Effector CD8-positive, alpha-beta T cell (primary cell): ENCODE measurements at places on chromosomes 2 and 18.
A peak's percentile ranks its signal among the peaks of the same experiment; 100 is the strongest.

DNA sequence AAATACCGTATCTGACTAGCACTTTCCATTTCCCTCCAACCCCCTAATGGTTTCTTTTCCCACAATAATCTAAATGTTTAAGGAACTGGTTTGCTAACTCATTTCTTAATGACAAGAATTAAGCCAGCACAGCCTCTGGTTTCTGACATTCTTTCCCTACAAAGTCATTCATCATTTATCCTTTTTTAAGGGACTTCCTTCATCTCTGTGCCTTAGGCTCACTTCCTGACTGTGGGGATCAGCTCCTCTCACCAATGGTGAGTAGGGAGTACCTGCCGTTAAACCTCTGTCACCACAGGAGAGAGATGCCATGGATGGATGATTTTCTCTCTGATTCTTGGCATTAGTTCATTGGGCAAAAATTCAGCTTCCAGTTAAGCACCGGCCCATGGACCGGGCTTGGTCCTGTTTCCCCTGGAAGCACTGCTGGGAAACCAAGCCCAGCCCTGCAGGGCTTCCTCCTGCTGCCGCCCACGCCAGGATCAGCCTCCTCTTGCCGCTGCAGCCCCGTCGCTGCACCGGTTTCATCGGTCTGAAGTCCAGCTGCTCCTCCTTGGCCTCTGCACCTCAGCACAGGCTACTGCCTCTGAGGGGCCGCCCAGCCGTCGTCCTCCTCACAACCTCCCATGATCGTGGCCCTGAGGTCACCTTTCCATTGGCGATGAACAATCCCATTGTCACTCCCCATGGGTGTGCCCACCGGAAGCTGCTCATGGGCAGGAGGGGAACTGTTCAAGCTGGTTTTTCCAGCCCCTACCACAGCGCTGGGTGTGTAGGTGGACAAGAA, 64.0 kb upstream of the ZNF516 start:
- no peak for DNase-seq

DNA sequence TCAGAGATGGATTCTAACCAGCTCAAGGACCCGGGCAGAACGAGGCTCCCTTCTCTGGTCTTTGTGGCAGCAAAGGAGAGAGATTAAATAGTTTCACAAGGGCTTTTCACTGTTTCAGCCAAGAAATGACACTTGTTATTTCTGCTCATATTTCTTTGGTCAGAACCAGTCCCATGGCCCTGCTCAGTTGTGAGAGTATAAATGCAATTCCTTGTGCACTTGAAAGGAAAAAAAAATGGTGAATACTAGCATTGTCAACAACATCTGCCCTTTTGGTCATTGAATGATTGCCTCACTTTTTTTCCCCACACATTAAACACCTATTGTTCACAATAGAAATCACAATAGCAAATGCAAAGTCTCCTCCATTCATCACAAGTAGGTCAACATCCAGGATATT, 104.4 kb downstream of the RDH14 start:
- DNase-seq, result no peak

GRCh38 chr2:112813280-112813966, 23.2 kb downstream of the IL1B start:
- no peak for DNase-seq

DNA sequence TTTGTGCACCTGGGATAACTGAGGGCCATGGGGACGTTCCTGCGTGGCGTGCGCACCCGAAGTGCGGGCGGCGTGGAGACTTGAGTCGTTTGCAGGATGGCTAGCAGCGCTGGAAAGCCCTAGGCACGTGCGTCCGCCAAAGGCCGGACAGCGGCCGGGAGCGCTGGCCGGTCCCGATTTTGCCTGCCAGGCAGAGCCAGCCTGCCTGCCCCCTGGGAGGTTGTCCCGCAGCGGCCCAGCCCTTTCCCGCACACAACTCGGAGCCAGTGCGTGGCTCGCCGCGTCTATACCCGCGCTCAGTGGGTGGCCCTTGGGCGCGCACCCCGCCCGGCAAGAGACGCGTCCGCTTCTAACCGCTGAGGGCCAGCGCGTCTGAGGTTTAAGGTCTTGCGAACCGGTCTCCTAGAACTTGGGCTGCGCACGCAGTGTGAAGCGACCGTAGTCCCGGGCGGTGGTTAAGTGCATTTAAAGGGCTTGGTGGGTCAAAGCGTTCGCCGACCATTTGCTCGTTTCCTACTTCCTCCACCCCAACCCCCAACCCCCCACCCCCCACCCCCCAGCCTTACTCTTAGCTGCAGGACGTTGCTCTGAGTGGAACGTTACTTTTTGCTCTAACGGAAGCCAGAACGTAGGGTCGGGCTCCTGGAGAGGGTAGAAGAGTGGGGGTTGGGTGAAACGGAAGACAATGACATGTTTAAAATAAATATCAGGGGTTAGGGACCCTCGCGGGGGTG, 627 bp downstream of the CDCA7 start:
- DNase-seq, result no peak

DNA sequence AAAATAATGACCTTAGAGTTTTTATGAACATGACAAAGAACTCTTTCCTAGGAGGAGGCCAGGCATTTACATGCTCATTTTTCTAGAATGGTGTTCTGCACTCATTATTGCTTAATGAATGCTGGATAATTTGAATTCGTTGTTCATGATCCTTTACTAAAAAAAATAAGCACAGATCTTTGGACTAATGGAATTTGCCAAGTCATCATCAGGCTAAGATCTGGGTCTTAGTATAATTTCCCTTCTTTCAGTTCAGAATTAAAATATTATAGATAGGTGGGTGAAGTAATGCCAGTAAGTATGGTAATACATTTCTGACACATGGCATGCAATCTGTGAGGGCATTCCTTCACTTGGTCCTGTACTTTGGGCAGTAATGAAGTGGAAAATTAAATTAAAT, 143.8 kb upstream of the AQP4 start:
- DNase-seq, result no peak

DNA sequence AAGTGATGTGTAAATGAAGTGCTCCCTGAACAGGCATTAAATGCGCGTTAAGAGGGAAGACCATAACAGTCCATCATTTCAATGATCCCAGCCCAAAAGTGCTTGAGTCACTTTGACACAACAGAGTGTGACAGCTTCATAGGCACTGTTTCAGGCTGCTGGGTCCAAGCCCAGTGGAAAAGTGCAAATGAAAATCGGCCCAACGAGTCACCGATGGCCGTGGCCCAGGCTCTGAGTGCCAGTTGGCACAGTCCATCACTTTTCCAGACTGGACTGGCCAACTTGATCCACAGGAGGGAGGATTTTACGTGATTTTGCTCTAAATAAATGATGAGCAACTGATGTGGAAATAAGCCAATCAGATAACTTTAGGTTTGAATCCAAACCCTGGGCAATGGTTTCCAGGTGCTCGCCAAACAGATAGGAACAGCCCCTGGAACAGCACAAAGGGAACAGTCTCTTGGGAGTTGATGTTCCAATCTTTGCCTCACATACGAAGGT, 114.0 kb downstream of the SP3 start:
- DNase-seq, result no peak

- DNase-seq, result no peak
These were observed 21.5 kb upstream of the CDKL4 start for GRCh38 chr2:39265315-39265714.

GRCh38 chr18:7207366-7207915, 23.4 kb upstream of the LRRC30 start:
- DNase-seq, result no peak

DNA sequence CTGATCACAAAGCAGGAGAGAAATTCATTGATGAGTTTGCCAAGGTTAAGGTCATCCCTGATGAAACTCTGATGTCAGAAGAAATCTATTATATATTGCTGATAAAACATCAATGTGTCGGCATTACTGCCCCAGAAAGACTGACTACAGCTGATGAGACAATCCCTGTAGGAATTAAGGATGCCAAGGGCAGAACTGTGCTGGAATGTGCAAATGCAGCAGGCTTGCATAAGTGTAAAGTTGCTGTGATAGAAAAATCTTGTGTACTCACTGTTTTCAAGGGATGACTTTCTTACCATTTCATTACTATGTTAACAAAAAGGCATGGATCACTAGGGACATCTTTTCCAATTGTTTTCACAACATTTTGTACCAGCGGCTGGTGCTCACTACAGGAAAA, 19.7 kb upstream of the MARCO start:
- DNase-seq, result no peak

- no peak for DNase-seq
These were observed 95.1 kb upstream of the SERPINE2 start for GRCh38 chr2:224134003-224134734.

GRCh38 chr2:241844066-241844728, 14.5 kb downstream of the PDCD1 start:
- DNase-seq, result peak; percentile 33

GRCh38 chr2:11556101-11556806, 22.4 kb downstream of the GREB1 start:
- DNase-seq, result no peak

DNA sequence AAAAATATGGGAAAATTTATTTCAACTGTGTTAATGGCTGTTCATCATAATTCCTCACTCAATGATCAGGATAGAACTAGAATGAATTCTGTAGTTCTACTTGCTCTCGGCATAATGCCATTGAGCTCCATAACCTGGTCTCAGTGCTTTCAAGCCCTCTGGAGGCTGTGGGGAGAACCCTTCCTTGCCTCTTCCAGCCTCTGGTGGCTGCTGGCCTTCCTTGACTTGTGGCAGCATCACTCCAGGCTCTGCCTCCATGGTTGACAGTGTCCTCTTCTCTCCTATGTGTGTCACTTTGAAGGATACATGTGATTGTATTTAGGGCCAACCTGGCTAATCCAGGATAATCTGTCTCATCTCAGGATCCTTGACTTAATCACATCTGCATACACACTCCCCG, 26.9 kb upstream of the CABYR start:
- no peak for DNase-seq

DNA sequence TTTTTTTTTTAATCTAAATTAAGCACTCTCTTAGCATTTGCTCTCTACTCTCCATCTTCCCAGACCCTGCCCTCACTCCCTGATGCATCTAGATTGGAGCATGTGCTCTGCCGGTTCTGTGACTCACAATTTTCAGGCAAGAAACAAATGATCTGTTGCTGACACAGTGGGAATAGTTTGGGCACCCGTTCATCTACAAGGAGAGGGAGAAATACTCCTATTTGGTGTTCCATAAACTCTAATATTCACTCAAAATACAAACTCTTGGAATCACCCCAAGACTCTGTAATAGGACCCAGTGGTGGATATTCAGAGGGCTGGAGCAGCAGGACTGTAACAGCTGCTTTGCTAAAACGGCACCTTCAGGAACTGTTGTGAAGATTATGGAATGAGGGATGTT, 37.1 kb upstream of the LINC00305 start:
- no peak for DNase-seq

GRCh38 chr2:207770602-207771404, 1.1 kb upstream of the FZD5 start:
- no peak for DNase-seq

DNA sequence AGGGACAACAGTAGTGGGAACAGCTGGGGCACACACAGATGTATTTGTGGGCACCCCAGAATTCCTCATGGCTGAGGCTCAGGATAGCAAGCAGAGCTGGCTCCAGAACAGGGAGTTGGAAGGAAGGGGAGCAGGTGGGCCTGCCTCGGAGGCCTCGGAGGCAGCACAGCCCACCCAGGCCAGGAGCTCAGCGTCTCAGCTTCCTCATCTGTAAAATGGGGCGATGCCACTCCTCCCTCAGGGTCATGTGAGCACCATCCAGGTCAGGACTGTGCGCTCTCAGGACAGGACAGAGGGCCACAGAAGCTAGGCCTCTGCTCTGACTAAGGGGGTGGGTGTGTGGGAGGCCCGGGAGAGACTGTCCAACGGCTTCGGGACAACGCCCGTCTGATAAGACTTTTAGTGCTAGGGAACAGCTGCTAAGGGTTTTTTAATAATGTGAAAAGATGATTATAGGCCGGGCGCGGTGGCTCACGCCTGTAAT, 106.2 kb downstream of the HDAC4 start:
- DNase-seq, result no peak

DNA sequence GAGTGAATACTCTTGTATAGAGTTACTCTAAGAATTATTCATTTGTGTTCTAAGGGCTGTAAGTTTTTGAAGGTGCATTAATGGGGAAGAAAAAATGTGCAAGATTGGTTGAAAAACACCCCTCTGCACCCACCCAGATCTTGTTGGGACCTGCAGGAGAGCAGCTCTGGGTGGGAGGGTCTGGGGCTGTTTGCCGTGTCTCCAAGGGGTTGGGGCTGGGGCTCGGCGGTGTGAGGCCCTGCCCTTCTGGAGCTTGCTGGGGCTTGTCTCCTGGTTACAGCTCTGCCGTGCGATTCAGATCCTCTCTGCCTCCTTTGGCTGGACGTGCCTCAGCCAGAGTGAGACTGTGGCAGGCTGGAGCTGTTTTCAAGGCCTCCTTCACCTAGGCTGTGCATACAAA, 26.1 kb downstream of the IGFBP2 start:
- no peak for DNase-seq

- DNase-seq, result no peak
These were observed 156.8 kb upstream of the UBE2E3 start for GRCh38 chr2:180823546-180824141.

DNA sequence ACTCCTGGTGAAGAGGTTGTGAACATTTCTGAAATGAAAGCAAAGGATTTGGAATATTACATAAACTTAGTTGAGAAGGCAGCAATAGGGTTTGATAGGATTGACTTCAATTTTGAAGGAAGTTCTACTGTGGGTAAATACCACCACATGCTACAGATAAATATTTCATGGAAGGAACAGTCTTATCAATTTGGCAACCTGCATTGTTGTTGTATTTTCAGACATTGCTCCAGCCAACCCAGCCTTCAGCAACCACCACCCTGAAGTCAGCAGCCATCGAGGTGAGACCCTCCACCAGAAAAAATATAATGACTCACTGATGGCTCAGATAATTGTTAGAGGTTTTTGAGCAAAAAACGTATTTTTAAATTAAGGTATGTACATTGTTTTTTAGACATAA, 10.0 kb downstream of the RDH14 start:
- DNase-seq, result no peak

- DNase-seq, result no peak
These were observed 276.9 kb downstream of the PTPRM start for GRCh38 chr18:7844017-7844416.

- no peak for DNase-seq
These were observed 615.0 kb upstream of the DDX18 start for GRCh38 chr2:117199511-117199910.

- no peak for DNase-seq
These were observed 13.6 kb downstream of the STK11IP start for GRCh38 chr2:219611306-219611705.

DNA sequence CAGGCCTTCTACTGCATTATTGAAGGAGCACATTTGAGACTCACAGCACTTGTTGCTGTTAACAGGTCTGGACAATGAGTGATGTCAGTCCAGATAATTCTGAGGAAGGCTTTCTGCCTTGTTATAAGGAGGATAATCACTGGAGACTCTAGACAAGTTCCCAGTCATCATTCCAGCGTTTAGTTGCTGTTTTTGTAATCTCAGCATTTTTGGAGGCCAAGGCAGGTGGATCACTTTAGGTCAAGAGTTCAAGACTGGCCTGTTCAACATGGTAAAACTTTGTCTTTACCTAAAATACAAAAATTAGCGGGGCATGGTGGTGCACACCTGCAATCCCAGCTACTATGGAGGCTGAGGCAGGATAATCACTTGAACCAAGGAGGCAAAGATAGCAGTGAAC, 39.6 kb upstream of the TRIM43B start:
- no peak for DNase-seq

- no peak for DNase-seq
These were observed 785.5 kb upstream of the HS6ST1 start for GRCh38 chr2:129103936-129104878.
